ENCODE measurements at places on chromosomes 5 and 9.
A peak's percentile ranks its signal among the peaks of the same experiment; 100 is the strongest.

DNA sequence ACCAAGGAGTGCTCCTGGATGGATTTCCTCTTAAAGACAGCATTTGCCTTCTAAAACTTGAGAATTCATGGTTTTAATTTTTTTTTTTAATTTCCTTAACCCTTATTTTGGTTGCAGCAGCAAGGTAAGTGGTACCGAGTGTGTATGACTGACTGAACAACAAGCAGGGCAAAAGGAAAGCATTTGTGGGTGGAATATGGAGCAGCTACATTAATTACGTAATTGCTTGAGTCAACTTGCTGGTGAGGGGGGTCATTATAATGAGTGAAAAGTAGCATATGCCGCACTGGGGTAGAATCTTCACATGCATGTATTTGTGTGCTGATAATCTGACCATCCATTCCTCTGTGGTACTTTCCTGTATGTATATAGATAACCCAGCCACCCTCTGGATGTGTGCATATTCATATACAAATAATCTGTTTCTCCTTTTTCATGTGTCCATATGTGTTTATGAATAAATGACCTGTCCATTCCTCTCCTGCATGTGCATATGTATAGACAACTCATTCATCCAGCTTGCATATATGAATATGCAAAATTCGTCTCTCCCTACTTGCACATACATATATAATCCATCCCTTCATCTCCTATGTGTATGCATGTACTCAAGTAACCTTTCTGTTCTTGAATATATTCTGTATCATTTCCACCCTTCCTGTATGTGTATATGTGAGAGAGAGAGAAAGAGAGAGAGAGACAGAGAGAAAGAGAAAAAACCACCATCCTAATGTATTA lies 147.5 kb upstream of the RUSC2 start:
- DNase-seq: no peak

GRCh38 chr5:19880859-19881436 lies 107.1 kb downstream of the CDH18 start:
- DNase-seq: peak; percentile 6

- no peak for DNase-seq
Measured at GRCh38 chr5:168740811-168741213, 161.6 kb upstream of the PANK3 start.

DNA sequence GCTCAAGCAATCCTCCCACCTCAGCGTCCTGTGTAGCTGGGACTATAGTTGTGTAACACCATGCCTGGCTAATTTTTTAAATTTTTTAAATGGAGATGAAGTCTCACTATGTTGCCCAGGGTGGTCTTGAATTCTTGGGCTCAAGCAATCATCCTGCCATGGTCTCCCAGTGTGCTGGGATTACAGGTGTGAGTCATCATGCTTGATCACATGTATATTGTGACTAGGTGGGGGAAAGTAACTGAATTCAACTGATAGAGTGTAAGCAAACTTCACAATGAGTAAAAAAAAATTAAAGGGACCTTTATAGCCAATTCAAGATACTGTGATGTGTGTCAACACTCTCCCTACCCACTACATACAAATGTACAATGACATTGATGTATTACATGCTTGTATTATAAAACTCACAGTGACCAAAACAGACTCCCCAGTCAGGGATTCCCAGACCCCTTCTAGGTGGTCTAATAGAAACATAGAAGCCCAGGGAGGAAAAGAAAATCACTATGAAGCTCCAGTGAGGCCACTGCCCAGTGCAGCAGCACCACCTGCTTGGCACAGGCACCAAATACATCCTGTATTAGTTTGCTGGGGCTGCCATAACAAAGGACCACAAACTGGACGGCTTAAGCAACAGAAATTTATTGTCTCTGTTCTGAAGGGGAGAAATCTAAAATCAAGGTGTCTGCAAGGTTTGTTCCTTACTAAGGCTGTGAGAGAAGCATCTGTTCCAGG lies 8.8 kb downstream of the PLGRKT start:
- no peak for DNase-seq

- peak; percentile 47 for DNase-seq
Measured at GRCh38 chr5:127517110-127517479, 345 bp upstream of the PRRC1 start.

GRCh38 chr5:120314191-120314590 lies 149.9 kb upstream of the PRR16 start:
- DNase-seq: no peak

DNA sequence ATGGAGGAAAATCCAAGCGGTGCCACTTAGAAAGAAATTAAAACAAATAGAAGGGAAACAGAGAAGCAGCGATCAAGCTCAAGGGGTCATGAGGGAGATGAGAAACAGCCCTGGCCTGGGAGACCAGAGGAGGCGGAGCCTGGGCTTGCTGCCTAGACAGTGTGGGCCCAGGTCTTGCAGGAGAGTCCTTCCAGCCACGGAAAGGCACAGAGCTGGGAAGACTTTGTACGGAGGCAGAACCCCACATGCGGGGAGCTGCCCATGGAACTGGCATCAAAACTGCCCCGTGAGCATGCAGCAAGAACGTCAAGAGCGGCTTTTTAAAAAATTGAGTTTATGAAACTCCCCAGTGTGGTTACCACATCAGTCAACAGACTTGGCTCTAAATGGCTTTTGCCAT lies 119.4 kb downstream of the IRX1 start:
- no peak for DNase-seq

- DNase-seq: no peak
Measured at GRCh38 chr5:151414536-151414935, 32.9 kb upstream of the SLC36A1 start.

Data from SW480 (cell line).